ENCODE measurements at places on chromosomes 16 and 17. TPM values are rescaled to one million over a fixed set of nuclear protein-coding genes. Genes with fewer than 3 reads are reported as not detected.

DNA sequence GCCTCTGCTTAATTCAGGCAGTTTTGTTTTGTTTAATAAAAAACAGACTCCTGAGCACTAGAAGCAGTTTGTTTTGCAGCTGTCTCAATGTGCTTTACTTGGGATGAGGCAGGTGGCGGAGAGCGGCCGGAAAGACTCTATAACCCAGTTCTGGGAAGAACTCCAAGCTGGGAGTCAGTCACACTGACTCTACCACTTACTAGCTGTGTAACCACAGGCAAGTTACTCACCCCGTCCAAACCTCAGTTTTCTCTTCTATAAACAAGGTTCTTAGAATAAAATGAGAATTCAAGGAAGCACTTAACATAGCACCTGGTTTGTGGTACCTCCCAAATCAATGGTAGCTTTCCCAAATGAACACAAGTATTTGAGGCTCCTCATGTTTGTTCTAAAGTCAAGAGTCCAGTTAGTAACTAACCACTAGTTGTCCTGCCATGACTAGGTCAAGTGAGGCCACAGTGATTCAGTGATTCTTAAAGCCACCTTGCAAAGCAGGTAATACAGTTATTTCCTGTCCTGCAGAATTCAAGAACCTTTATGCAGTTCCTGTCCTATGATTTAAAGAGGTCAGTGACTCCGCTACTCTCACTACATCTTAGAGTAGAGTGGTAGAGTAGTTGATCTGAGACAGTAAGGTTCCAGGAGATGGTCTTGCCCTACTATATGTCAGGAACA lies 2.7 kb downstream of the TXNDC17 start:
- no peak for DNase-seq

- no peak for DNase-seq
Observed at GRCh38 chr17:43641416-43641815, 20.3 kb downstream of the MEOX1 start.

DNA sequence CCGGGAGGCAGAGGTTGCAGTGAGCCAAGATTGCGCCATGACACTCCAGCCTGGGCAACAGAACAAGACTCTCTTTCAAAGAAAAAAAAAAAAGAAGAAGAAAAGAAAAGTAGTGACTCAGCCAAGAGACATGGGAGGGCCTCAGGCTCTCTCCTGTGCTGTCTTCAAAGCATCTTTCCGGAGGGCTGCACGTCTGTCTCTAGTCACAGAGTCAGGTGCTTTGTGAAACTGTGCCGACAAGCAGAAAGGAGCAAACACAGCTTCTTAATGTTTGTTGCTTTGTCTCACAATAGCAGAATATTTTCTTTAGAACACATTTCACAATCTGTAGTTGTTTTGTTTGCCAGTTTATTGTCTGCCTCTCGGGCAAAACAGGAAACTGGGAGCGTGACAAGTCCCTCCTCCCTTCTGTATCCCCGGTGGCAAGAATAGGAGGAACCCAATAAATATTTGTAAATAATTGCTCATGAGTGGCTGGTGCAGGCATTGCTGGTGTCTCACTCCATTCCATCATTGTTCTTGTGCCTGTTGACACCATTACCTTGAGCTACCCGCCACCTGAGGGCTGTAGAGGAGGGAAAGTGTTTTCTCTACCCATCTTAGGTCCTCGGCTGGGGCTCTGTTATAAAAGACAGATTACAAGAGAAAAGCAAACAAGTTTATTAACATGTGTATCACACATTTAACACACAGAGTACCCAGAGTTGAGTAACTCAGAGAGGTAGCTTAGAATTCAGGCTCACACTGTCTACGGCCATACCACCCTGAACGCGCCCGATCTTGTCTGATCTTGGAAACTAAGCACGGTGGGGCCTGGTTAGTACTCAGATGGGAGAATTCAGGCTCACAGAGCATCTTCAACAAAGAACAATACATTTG lies 5.5 kb downstream of the GAST start:
- DNase-seq = no peak

DNA sequence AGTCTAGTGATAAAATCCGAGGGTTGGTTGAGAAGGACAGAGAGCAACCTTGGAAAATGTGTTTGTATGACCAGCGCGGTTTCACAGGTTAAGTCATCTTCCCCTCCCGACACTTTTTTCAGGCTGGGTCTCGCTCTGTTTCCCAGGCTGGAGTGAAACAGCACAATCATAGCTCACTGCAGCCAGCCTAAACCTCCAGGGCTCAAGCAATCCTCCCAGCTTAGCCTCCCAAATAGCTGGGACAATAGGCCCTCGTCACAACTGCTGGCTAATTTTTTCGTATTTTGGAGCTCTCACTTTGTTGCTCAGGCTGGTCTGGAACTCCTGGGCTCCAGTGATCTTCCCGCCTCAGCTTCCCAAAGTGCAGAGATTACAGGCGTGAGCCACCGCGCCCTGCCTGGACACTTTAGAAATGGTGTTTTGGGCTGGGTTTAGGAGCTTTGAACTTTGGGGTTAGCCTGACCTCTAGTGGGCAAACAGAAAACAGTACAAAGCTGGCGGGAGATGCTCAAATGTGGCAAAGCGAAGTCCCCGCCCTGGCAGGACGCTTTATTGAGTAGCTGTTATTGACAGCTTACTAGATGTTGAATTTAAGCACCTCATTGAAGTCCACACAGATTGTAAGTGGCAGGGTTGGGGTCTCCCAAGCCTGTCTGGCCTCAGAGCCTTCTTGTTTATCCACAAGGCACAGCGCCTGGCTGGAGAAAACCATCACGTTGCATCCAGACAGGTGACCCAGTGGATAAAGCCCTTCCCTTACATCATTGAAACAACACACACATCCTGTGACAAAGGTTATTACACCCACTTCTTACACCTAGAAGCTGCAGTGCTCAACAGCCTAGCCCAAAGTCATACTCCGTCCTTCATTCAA lies 34.7 kb upstream of the RBBP6 start:
- peak; percentile 50 for DNase-seq

Gene ZACN
- not detected for total RNA-seq

Gene ATAD5
- 0.38 TPM for total RNA-seq

Gene FBXW10
- 0.24 TPM for total RNA-seq

Data from Right ventricle myocardium superior (tissue), 1 donor.